Endothelial cell (in vitro differentiated cells): ENCODE measurements at places on chromosomes 6 and 20. TPM values are rescaled to one million over a fixed set of nuclear protein-coding genes. Genes with fewer than 3 reads are reported as not detected.

DNA sequence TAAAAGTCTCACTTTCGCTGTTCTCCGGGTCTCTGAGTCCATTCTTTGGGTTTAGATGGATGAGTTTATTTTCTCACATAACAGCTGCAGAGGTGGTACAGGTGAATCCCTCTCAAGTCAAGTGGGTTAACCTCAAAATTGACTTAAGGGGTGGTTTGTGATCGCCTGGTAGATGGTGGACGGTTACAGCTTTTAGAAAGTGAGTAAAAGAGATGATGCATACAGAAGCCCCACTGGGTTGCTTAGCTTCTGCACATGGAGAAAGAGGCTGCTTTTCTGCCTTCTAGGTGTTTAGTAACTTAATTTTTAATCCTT, 146.7 kb downstream of the TRIM27 start:
- DNase-seq, result no peak

GRCh38 chr20:49385465-49385864, 97.0 kb downstream of the KCNB1 start:
- no peak for DNase-seq

DNA sequence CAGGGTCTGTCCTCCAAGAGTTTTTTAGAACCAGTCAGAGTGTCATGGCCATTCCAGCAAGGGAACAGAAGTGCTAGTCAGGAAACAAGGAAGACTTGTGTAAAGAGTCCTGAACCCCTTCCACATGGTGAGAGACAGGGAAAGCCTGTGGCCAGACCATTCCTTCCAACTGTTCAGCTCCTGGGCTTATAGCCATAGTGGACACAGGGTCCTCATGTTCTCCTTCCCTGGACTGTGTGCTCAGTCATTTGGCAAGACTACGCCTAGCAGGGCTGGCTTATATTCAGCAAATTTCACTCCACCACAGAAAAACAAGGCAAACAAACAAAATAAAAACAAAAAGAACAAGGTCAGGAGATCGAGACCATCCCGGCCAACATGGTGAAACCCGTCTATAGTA, 60.5 kb downstream of the NRN1 start:
- DNase-seq, result no peak

Gene TTBK1
- 1.0 TPM for total RNA-seq

Gene TFAP2C
- 0.82 TPM for total RNA-seq

Gene TBCC
- 23.4 TPM for total RNA-seq

Gene ATAT1
- total RNA-seq, result 30.3 TPM
